Hepatocyte (in vitro differentiated cells): ENCODE measurements at places on chromosomes 13 and 19. TPM values are rescaled to one million over a fixed set of nuclear protein-coding genes. Genes with fewer than 3 reads are reported as not detected.

- peak; percentile 50 for DNase-seq
Measured at GRCh38 chr19:46718157-46718933, 1.4 kb upstream of the PRKD2 start.

DNA sequence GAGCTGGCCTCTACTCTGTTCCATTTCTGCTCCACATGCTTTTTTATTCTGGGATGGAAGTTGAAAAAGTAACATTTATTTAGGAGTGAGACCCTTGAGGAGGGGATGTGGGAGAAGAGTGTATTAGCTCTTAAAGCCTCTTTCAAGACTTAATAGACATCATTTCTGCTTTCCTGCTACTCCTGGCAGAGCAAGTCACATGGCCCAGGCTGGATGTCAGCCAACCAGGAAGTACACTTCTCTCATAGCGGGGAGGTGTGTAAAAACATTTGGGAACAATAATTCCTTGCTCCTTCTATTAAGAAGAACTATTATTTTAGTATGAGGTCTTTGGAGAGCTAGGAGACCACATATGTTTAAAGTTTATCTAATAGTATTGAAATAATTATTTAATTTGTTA lies 40.6 kb upstream of the FAM216B start:
- peak; percentile 37 for DNase-seq

- DNase-seq, result no peak
Measured at GRCh38 chr19:52244021-52244420, 25.4 kb upstream of the ZNF766 start.

DNA sequence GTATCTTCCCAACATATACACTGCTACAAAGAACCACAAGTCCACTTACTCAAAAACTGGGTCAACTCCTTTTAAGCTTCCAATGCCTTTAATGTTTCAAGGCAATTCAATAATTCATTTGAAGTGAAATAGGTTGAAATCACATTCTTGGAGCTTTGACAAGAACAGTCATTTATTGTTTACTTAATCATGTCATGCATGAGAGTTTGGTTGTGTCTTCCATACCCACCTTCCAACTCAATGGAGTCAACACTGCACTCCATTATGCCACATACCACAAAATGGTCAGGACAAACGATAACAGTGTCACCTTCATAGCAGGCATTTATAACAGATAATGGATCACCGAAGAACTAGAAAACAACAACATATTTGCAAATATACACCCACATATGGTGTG lies 506.3 kb downstream of the UQCRFS1 start:
- no peak for DNase-seq

DNA sequence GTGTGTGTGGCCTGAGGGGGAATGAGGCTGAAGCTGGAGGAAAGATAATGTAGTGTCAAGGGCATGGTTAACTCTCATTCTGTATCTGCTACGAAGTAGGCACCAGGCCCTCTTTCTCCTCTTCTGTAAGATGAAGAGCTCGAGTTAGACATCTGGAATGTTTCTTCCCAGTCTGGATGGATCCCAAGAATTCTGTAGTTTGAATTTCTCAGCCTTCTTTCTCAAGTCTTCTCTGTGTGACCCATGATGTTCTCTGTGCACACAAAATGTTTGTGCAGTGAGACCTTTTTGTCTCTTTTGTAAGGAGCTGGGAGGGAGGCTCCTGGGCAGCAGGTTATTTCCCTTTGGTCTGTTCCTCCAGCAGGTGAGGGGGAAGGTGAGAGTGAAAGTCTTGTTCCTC lies 13.7 kb downstream of the FGF9 start:
- no peak for DNase-seq

GRCh38 chr13:60501236-60501635 lies 104.2 kb downstream of the TDRD3 start:
- no peak for DNase-seq

DNA sequence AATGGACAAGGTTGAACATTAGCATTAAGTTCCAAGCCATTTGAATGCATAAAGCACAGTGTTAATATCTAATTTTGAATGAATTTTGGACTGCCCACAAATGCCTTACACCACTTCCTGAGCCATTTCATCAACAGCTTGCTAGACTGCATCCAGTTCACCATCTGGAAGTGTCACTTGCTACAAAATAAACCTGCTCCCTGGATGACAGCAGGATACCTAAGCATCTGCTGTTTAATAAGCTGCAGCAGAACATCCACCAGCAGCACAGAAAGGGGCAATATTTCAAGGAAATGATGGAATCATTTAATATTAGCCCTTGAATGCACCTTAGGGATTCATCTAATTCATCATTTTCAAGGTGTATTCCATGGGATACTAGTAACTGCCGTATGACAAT lies 76.6 kb upstream of the PCDH9 start:
- no peak for DNase-seq

The SBK3 gene
- 0.57 TPM in 1 of 2 replicates, not detected in the other for total RNA-seq

The ZNF628 gene
- total RNA-seq, result 2.2 and 4.7 TPM in 2 replicates

The ZNF578 gene
- 0.16 and 0.97 TPM in 2 replicates for total RNA-seq

The PTPRH gene
- total RNA-seq, result 30.9 and 31.5 TPM in 2 replicates

The ZNF846 gene
- total RNA-seq, result 26.0 and 28.4 TPM in 2 replicates
